ENCODE measurements at places on chromosomes 2 and 18.

- no peak for ATAC-seq
Observed at GRCh38 chr2:64404002-64404731, 49.8 kb upstream of the LGALSL start.

GRCh38 chr18:39105104-39105503 is 1539.5 kb upstream of the CELF4 start:
- no peak for ATAC-seq

GRCh38 chr2:45802499-45803138 is 151.1 kb downstream of the PRKCE start:
- no peak for ATAC-seq

- no peak for ATAC-seq
Observed at GRCh38 chr2:211367711-211368110, 811.3 kb downstream of the CPS1 start.

- ATAC-seq = no peak
Observed at GRCh38 chr2:179440642-179441251, 176.1 kb upstream of the SESTD1 start.

GRCh38 chr2:164877169-164877568 is 35.5 kb upstream of the COBLL1 start:
- ATAC-seq = no peak

GRCh38 chr2:140775411-140775810 is 1355.4 kb downstream of the LRP1B start:
- no peak for ATAC-seq
